Brain microvascular endothelial cell (primary cell): ENCODE measurements at places on chromosomes 16 and 17.
A peak's percentile ranks its signal among the peaks of the same experiment; 100 is the strongest.

GRCh38 chr16:89048090-89048725 lies 45.4 kb upstream of the ACSF3 start:
- no peak for DNase-seq

- DNase-seq = no peak
Measured at GRCh38 chr17:55023626-55024025, 55.1 kb downstream of the STXBP4 start.

DNA sequence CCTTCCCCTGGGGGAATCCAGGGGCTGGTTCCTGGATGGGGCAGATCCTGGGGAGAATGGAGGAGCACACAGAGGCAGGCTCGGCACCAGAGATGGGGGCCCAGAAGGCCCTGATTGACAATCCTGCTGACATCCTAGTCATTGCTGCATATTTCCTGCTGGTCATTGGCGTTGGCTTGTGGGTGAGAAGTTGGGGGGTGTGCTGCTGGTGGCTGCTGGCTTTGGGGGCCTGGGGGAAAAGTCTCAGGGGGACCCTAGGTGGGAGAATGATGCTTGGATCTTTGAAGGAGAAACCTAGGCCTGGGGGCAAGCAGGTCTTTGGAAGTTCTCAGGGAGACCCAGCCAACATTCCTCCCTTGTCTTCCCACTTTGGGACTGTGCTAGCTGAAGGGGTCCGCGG lies at the start of gene SLC5A2:
TSS of gene SLC5A2 (plus strand) at position 43 of the 400 bp plus-strand sequence. CDS start at position 57, 14 bp downstream.
- DNase-seq = no peak

DNA sequence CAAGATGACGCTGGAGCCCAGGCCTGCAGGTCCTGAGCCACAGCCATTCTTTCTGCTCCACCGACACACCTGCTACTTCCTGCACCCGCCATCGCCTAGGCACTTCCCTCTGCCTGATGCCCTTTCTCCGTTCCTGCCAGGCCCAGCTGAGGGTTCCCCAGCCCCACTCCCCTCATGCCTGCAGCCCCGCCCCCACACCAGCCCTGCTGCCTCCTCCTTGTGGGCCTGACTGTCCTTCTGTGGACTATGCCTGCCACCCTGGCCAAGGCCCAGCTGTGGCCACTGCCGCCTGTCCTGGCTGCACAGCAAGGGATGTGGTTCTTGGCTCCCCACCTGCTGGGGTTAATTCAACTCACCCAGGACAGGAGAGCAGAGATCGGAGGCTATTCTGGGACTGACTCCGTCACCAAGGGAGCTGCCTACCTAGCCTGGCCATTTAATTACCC lies 7.5 kb downstream of the NATD1 start:
- DNase-seq = no peak

- no peak for DNase-seq
Measured at GRCh38 chr16:4401094-4401501, 15.3 kb downstream of the CORO7 start.

DNA sequence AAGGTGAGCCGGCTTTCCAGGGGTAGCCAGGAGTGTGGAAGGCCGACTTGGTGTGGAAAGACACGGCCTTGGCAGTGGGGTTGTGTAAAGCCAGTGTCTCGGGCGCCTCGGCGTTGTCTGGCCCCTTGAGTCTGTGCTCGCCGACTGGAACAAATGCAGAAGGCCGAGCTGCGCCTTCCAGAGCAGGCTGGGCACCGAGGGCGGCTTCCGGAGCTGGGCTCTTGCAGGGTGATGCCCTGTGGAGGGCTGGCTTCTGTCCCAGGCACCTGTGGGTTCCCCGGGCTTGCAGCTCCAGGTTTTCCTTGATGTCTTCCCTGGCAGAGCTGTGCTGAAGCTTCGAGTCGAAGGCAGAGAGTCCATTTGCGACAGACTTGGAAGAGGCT lies 8.0 kb downstream of the ZNF750 start:
- DNase-seq = no peak

GRCh38 chr17:55806745-55807495 lies 56.1 kb downstream of the PCTP start:
- DNase-seq = no peak

DNA sequence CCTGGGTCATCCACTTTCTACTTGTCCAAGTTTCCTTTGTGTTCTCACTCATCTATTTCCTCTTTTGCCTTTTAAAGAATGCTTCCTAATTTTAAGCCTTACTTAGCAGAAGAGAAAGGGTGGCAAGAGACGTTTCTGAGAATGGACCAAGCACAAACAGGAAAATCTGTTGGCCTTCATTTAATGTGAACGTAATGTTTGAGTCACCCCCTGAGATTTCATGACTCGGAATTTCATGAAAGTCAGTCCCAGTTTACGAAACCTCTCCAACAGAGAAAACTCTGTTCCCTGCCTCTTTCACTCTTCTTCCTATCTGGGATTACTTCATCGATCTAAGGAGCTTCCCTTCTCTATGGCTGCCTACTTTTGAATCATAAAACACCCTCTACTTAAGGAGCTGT lies at the start of gene CD300E:
TSS of gene CD300E (minus strand) at position 46 of the 401 bp plus-strand sequence. CDS start 117 bp downstream, outside the sequence.
- no peak for DNase-seq

DNA sequence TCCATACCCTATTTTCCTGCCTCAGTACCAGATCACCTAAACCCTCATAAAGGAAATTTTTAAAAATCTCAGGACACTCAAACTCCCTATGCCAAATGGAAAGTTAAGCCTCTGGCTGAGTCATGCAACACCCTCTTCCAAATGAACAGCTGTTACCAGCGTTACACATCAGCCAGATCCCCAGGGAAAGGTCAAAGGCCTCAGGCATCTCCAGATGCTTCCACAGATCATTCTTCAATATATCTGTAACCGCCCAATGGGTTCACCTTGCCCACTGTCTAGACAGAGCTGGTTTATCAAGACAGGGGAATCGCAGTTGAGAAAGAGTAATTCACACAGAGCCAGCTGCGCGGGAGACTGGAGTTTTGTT lies 29.1 kb upstream of the SHCBP1 start:
- peak; percentile 3 for DNase-seq

DNA sequence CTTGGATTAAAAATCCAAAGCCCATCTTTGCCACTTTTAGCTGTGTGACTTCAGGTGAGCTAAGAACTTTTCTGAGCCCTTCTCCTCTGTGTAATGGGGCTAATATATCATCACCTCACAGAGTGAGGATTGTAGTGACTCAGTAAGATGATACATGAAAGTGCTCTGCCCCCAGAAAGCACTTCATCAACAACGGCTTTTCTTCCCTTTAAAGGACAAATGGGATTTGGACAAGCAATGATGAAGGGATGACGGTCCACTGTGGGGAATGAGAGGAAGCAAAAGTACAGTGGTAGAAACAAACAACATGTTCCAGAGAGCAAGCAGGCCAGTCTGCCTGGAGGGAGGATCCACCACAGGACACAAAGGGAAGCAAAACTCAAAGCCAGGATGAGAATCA lies 14.3 kb upstream of the TMED6 start:
- DNase-seq = no peak
